T-helper 2 cell treated with Interferon-gamma antibody and Interleukin-4, amounts not matched to agents 5 μg/mL and 100 μg/mL, for 36 hours (primary cell): ENCODE measurements at places on chromosomes 1 and 21.

GRCh38 chr1:100348549-100349144 lies 3.7 kb upstream of the CDC14A start:
- DNase-seq, result no peak

- DNase-seq, result no peak
Observed at GRCh38 chr1:226548256-226549093, at the start of gene STUM. Gene STUM, plus strand, starts transcription at chr1:226548764. Its CDS starts 141 bp downstream, at chr1:226548905.

DNA sequence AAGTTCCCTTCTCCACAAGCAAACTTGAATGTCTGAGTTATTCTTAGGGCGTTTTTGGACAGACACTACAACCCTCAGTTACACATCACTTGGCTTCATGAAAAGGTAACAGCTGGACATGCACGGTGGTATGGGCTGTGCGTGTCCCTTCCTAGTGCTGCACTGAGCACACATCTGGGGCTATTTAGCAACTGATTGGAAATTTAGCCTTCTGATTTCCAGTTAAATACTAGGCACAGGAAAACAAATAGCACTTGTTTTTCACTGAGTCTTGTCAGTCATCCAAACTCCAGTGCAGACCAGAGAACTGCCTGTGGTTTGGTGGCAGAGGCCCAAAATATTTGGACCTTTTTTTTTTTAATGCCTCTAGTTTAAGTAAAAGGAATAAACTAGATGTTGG lies 134.7 kb downstream of the TGFBR3 start:
- DNase-seq, result no peak

- DNase-seq, result peak; percentile 80
Observed at GRCh38 chr1:169312084-169312954, 55.3 kb downstream of the NME7 start.

DNA sequence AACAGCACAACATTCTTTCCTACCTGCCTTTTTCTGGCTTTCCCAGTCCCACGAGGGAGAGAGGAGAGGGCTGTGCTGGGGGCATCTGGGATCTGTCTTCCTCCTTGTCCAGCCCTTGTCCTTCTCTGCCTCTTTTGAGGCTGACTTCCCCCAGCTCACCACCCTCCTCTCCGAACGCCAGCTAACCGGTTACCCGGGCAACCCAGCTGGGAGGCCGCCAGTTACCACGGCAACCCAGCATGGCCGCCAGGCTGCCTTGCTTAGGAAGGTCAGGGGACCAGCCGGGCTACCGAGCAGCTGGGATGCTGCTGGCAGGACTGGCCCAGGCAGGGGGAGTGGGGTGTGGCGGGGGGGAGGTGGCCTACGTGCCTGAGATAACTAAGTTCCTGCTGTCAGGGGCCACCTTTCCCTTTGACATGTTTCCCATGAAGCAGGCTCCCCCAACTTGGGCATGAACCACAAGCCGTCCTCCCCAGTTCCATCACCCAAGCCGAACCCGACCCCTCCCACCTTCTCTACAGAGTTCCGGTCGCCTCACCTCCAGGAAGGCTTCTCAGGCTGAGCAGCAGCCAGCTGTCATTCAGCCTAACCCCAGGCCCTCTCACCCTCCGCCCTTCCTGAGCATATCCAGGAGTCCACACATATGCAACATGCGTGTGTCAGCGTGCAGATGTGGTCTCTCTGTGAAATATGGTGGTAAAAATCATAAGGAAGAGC lies 8.7 kb downstream of the PLEKHA6 start:
- no peak for DNase-seq

- peak; percentile 42 for DNase-seq
Observed at GRCh38 chr21:15437883-15438282, 291.9 kb upstream of the USP25 start.

DNA sequence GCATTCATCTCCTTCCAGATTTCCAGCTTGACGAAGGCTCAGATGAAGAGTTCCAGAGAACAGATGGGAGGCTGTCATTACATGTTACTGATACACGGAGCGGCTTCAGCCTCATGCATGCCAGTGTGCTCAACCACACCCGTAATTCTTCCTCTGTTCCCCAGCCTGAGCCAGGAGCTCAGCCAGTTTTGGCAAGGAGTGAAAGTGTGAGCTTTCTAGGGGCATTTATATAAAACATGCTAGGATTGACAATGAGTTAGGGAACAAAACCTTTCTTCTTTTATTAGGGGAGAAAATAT lies 290.4 kb upstream of the PLXNA2 start:
- DNase-seq, result no peak

DNA sequence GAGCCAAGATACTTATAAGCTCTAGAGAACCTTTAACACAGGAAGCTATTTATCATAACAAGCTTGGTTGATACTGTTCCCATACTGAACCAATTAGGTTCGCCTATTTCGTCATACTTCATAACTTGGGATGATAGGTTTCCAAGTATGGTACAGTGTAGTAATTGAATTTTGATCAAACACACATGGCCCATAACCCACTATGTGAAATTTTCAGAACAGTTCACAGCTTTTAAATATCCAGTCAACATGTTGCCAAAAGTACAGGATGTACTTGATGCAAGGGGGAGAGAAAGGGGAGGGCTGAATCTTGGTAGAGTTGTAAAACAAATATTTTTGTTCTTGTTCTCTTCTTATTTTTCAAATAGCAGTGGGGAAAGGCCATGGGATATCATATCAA lies 86.6 kb downstream of the TM2D1 start:
- DNase-seq, result no peak

- no peak for DNase-seq
Observed at GRCh38 chr1:232529747-232530146, 100.2 kb downstream of the SIPA1L2 start.

DNA sequence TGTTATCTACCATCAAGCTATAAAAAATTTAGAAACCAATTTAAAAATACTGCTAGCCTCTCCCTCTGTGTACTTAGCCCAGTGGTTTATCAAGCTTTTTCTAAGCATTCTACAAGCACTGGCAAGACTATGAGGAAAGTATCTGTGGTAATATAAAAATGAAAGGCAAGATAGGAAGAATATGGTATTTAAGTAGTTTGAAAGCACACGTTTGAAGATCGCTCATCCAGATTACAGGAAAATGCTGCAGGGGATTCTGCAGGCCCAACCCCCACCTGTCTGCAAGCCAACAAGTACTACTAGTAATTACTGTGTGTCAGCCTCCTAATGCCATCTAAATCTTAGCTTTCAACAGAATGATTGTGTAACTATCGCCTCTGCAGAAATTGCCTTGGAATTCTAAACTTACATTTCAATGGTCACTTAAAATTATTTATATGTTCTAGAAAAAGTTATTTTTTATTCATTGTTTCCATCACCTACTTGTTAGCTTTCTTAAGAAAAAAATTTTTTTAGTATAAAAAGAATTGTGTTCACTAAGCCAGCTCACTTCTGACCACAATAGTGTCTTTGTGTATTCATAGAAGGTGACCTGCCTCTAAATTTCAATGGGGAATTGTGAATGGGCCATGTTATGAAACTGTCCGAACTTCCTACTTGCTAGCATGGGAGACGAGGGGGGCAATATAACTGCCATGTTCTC lies 8.5 kb downstream of the ERRFI1 start:
- no peak for DNase-seq

GRCh38 chr1:203754455-203754864 lies 10.5 kb upstream of the LAX1 start:
- DNase-seq, result peak; percentile 21

- no peak for DNase-seq
Observed at GRCh38 chr1:208225954-208226937, 17.9 kb downstream of the PLXNA2 start.
